SK-MEL-5 (cell line): ENCODE measurements at places on chromosomes 2 and 18. TPM values are rescaled to one million over a fixed set of nuclear protein-coding genes. Genes with fewer than 3 reads are reported as not detected.

Gene C18orf54
- total RNA-seq: 1.6 and 3.4 TPM in 2 replicates

Gene CNGA3
- total RNA-seq: not detected in 2 replicates

GRCh38 chr2:217086718-217087117 lies 226.9 kb upstream of the TNP1 start:
- DNase-seq: no peak

DNA sequence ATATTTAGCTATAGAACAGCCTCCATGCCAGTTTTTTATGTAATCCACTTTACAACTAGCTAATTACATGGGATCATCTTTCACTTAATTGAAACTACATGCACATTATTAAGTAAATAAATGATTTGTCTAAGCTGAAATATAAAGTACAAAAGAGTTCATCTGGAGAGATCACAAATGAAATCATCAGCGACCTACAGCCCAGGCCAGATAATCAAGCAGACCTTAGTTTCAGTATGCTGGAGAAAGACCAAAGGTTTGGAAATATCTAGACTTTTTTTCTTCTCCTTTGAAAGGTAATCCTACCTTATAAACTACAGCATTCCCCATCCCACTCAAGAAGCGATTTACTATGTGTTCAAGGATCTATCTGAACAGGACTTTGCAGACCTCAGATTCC lies 26.5 kb downstream of the FIGN start:
- DNase-seq: no peak

DNA sequence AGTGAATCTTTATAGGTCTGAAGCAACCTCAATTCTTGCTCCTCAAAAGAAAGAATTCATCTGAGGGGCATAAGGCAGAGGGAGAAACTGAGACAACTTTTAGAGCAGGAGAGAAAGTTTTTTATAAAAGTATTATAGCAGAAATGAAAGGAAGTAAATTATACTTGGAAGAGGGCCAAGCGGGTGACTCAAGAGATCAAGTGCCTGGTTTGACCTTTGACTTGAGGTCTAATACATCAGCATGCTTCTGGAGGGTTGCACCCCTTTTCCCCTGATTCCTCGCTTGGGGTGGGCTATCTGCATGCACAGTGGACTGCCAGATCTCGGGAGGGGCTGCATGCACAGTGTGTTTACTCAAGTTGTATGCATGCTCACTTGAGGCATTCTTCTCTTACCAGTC lies 268.5 kb upstream of the LRATD1 start:
- DNase-seq: no peak

Gene ICOS
- total RNA-seq: 1.7 and 2.1 TPM in 2 replicates

Gene TSPYL6
- not detected in 2 replicates for total RNA-seq

DNA sequence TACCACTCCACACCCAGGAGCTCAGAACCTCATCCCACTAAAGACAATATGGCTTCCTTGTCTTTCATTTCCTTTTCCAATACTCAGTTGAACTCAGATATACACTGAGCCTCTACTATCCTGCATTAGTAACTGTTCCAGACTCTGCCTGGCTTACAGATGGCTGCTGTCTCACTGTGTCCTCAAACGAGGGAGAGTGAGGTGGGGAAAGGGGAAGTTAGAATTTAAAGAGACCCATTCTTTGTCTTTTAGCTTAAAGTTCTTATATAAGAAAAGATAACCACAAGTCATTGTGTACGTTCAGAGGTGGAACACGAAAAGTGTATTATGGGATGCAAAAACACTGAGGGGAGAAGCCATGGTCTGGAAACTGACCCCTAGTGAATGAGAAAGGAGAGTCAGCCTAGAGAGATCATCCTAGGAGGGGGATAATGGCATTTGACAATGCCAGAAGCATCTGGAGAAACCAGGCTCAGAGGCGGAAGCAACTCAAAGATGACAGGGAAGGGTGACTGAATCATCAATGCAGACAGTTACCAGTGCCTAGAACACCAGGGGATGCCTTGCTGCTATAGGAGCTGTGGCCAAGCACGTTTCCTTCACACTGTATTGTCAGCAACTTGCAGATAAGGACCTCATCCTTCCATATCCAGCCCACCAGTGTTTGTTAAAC lies 170.7 kb downstream of the CYRIA start:
- no peak for DNase-seq

DNA sequence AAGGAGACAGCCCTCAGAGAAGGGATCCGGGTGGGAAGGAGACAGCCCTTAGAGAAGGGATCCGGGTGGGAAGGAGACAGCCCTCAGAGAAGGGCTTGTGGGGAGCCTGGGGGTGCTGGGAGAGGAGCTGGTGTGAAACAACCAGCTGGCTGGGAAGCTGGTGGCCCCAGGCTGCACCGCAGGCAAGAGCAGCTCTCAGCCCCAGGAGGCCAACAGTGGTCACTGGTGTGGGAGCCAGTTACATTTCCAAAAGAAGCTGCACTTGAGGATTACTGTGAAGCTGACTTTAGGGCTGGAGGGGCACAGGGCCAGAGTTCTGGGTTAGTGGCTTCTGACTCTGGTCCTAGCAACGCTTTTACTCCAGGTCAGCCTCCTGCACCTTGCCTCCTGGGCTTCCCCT lies 3.3 kb downstream of the HES6 start:
- DNase-seq: no peak

GRCh38 chr2:101985101-101985792 lies 6.5 kb upstream of the IL1R2 start:
- no peak for DNase-seq

Gene LYPD1
- total RNA-seq: 28.8 and 31.4 TPM in 2 replicates

GRCh38 chr2:102063487-102063911 lies 71.7 kb downstream of the IL1R2 start:
- DNase-seq: no peak

DNA sequence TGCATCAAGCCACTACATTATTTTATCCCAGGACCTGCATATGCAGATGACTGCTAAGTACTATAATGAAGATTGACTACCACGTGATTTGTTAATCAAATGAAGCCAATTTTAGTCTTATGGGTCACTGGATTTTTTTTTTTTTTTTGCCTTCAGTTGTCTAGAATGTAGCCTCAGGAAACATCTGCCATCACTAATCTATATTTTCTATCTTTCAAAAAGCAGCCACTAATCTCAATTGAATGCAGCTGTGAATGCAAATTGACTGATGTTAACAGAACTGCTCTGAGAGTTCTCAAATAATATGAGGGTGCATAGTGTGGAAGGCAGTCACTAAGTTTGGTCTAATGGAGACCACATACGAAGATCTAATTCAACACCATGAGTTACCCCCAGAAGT lies 106.3 kb downstream of the ABCA12 start:
- DNase-seq: no peak

DNA sequence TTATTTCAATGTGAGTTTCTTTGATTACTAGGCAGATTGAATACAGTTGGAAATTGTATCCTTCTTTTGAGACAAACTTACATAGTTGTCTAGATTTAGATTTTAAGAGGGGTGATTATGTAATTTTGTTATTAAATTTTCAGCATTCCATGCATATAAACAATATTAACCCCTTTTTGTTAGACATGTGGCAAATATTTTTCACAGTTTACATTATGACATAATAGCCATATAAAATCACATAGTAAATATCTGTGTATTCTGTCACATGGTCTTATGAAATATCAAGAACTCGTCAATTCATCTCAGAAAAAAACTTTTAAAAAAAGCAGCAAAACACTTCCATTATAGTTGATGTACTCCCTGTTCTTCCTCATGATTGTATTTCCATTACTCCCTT lies 243.8 kb downstream of the CYP26B1 start:
- DNase-seq: no peak

Gene ANKRD30B
- 7.1 and 7.3 TPM in 2 replicates for total RNA-seq

- DNase-seq: no peak
These were observed 24.7 kb downstream of the MDH1 start for GRCh38 chr2:63613391-63613901.

DNA sequence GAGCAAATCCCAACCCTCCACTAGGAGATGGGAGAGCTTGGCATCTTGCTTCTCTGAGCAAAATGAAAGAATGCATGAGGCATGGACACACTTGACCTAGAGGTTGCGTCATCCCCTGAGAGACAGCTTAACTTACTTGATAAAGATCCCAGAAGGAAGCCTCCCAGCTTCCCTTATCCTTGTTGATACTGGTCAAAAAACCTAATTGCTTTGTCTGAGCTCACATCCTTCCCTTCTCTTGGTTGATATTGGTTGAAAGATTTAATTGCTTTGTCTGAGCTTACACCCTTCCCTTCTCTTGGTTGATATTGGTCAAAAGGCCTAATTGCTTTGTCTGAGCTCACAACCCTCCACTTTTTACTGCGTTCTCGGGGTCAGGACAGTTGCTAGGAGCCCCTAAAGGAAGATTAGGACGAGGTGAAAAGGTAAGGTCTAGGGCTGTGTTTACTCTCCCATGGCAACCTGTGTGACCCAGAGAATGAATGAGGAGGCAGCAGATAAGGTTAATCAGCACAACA lies 12.2 kb upstream of the BOD1L2 start:
- no peak for DNase-seq

DNA sequence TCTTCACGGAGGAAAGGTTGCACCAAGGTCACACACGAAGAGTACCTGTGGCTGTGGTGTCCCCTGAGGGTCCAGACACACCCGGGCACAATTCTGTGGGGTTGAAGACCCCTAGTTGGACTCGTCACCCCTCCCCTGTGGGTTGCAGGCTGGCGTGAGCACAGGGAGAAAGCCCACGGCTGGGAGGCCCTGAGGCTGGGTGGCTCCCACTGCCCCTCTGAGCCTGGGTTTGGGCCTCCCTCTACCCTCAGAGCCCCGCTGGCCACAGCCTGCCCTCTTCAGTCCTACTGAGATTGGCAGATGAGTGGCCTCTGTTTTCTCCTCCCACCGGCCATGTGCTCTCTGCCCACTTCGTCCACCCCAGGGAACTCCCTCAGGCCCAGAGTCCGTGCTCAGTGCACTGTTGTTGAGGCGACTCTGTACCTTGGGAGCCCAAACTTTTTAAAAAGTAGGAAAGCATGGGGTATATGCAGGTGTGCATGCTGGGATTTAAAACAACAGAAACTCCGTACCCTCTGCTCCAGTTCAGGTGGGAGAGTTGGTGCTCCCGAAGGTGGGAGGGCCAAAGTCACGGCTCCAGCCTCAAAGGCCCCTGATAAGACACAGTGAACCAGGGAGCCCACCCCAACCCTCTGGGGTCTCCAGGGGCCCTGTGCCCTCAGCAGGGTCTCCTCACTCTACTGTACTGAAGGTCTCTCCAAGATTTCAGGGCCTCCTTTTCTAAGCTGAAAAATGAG lies 19.1 kb downstream of the RAMP1 start:
- DNase-seq: no peak

DNA sequence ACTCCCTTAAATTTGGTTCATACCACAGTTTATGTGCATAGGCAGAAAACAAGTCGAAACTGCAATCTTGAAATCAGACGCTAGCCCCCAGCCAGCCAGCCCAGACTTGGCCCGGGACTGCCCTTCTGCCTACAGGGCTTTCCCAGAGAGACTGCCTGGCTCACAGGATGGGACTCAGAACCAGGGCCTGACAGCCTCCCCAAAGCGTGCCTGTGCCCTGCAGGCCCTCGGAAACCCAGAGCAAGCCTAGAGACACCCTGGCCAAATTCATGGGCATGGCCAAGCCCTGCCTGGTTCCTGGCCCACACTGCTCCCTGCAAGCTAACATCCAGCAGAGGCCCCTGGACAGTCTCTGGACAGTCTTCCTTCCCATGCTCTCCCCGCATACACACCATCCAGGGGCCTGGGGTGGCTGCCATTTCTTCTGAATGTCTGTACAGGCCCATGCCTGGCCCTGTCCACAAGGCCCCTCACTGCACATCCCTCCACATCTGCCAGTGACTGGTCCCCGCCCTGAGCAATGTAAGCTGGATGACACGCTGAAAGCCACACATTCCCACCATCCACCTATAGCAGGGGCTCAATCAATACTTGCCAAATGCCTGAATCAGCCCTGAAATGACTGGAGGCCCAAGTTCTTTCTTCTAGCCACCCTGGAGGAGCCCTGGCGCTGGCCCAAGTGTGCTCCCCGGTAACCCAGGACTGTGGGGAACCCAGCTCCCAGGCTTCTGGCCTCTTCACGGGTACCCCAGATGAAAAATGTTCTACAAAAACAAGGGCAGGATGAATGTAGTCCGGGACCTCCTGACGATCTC lies 73.1 kb downstream of the HDAC4 start:
- DNase-seq: no peak

Gene LRRTM4
- 0.05 TPM in 1 of 2 replicates, not detected in the other for total RNA-seq

- no peak for DNase-seq
These were observed 61.8 kb downstream of the FMNL2 start for GRCh38 chr2:152396763-152397162.

Gene TUBA3E
- not detected in 2 replicates for total RNA-seq

DNA sequence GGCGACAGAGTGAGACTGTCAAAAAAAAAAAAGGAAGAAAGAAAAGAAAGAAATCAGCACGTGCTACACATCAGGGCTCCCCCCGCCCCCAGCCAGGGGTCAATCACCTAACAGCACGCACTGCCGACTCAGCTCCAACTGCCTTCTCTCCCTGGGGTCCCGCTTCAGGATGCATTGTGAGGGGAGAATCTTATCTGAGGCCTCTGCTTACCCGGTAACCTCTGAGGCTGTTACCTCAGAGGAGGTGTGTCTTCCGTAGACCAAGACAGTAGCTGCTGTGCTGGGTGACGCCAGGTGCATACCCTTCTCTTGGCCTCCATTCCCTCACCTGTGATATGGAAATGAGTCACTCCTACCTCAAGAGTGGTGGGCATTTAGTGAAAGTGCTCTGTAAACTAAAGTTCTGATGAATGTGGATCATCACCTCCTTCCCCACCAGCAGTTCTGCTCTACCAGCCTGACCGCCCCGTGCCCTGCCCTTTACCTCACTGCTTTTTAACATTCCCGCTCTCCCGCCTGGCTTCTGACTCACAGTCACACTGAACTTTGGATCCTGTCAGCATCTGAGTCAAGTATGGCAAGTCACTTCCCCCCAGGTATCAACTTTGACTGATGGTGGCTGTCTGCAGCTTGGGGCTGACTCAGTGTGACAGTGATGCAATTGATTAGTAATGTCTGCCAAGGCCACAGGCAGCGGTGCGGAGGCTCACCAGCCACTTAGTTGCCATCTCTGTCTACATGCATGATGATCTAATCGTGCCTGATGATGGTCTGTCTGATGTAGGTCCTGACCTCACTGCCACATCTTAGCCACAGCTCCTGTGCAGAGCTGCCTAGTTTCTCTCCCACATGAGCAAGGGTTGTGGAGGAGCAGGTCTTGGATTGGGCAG lies 20.1 kb downstream of the ARID5A start:
- no peak for DNase-seq

Gene PLGLB2
- not detected in 2 replicates for total RNA-seq

DNA sequence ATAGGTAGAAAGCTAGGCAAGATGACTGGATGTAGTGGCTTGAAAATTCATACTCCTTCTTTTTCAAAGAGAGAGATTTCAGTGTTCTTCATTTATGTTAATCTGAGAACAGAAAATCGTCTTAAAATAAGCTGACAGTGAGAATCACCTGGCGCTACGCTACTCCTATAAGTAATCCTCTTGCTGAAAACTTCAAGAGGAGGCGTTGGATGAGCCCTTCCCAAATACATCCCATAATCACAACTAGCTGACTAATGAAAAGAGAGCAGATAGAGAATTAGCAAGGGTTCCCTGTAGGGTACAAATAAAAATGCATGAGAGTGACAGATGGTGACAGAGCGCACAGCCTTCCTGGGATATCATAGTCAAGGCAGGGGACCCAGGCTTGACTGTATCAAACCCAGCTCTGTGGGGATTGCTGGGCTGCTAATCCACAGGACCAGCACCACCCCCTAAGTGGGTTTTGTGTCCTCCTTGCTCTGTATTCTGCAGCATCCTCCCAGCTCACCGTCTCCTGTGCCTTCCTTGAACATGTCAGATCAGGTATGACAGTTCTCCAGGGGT lies 280.2 kb downstream of the SP3 start:
- no peak for DNase-seq
